ENCODE measurements at places on chromosomes 7 and 10.
A peak's percentile ranks its signal among the peaks of the same experiment; 100 is the strongest.

GRCh38 chr7:80053124-80053523 lies 81.5 kb upstream of the GNAI1 start:
- no peak for DNase-seq

DNA sequence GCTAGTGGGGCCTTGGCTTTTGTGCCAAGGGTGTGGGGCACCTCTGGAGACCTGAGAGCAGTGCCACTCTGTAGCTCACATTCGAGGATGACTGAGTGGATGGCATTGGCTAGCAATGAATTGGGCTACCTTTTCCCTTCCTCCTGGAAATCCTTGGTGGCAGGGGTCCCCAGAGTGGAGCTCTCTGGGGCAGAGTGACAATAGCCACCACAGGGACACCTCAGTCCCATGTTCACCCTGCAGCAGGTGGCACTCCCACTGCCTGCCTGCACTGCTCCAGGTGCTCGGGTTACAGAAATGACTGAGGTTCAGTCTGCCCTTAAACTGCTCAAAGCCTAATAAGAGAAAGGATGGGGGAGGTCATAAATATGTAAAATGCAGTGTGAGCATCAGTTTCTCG lies 17.8 kb downstream of the BTBD16 start:
- DNase-seq = no peak

DNA sequence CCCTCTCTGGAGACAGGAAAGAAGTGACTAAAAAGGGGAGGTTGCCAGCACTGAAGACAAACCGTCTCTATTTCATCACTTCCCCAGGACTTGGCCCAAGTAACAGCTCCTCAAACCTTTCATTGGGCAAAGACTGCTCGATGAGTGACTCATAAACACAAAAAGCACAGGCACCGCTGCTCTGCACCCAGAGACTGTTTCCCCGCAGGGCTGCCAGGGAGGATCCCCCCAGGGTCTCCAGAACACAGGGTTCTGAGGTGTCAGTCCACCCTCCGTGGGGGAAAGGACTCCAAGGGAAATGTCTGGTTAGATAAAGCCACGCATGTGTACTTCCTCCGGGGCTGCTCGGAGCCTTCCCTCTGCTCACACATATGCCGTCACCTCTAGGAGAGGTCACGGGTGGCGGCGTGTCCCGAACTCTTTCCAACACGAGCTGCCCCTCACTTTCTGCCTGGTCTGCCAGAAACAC lies 59.9 kb downstream of the INSIG1 start:
- DNase-seq = no peak

- no peak for DNase-seq
Observed at GRCh38 chr10:86868353-86868752, 89.1 kb downstream of the MMRN2 start.

DNA sequence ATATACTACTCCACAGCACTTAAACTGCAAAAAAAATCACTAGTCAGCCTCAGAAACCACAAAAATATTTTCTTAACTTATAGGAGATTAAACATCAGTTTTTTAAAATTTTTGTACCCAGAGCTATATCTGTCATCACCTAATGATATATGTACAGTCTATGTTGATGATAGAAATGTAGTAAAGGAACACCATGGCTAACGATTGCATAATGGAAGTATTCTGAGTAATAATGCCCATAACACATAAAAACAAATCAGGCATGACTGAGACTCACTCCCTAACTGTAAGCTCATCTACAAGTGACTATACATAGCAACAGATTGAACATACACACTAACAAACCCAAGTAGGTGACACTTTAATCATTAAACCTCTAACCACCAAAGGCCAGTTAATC lies 51.3 kb downstream of the TSPAN12 start:
- no peak for DNase-seq

DNA sequence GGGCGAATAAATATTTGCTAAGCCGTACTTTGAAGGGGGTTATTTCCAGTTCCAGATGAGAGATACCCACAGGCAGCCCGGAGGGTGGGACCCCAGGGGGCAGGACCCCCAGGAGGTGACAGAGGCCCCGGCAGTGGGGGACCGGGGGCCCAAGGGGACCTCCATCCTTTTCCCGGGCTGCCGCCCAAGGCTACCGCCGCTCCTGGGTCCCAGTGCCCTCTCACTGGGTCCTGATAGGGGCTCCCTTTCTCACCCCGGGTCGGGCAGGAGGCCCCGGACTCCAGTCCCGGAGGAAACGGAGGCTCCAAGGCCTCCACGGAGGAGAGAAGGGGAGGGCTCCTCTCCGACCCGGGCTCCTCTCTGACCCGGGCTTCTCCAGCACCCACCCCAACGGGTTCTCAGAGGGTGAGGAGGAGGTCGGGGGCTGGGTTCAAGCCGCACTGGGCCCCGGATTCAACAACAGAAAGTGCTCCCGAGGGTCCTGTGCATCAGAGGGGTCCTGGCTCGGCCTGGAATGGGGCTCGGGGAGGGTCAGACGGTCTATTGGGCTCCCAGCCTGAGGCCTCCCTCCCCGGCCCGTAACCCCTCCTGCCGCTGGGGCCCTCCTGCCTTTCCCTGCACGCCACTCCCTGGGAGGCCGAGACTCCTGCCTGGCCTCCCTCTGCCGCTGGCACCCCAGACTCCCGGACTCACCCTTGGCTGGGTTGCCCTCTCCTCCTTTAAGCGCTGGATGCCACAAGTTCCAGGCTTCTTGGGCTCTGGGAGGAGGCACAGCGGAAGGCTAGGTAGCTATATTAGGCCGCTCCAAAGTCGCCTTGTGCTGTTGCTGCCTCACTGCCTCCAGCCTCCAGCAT lies 62.5 kb downstream of the ZNF37A start:
- no peak for DNase-seq

DNA sequence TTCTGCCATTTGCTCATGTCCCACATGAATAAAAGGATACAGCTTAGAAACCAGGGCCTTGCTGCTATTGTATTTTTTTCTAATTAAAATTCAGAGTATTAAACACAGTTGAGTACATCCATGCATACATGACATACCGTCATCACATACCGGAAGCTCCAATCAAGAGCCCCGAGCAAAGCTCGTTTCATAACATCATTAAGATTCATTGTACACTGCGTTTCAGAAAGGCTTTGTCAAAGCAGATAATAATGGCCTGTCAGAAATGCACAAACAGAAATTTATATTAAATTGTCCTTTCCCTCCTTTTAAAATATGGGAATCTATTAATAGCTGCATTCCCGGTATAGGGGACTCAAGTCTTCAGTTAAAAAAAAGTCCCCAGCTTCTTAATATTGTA lies 103.4 kb downstream of the PRTFDC1 start:
- DNase-seq = no peak

DNA sequence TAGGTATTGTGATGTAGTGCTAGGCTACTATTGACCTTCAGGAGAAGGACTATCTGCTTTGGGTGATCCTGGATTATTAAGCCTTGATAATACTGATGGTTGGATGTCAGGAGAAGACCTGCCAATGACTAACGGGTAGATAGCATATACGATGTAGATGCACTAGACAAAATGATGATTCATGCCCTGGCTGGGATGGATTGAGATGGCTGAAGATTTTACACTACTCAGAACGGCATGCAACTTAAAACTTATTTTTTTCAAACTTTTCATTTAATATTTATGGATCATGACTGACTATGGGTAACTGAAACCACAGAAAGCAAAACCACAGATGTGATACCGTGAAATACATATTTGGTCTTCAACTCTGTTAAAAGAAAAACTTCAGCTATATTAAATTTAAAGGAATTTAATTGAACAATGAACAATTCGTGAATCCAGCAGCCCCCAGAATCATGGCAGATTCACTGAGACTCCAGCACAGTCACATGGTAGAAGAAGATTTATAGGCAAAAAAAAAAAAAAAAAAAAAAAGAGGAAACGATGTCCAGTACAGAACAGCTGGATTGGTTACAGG lies 124.6 kb upstream of the CDK13 start:
- DNase-seq = no peak

- no peak for DNase-seq
Observed at GRCh38 chr7:44046321-44047061, 2.0 kb downstream of the DBNL start.

- peak; percentile 69 for DNase-seq
Observed at GRCh38 chr7:155206318-155207020, 91.2 kb upstream of the INSIG1 start.

DNA sequence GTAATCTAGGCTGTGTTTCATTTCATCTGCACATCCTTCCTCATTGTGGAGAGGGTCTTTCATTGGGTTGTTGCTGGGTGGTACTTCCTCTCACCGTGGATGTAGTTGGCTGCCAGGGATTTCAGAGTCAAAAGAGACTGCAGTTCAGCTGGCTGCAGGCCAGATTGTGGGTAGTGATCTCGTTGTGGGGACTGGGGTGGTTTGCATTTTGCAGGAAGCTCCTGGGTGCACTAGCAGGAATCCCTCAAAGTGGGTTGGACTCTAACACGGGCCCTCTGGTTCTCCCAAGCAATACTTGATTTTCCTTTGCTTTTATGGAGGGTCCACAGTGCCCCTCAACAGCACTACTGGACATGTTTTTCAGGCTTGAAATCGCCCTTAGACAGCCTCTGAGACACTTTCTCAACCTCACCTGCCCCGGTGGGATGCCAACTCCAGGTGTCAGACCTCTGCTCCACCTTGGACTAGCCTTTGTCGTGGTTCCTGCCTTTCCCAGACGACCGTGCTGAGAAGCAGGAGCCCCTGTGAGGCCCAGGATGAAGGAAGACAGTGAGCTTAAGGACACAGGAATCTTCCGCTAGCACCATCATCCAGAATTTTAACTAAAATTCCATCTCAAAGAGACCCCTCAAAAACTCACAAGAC lies 23.9 kb upstream of the ZNF273 start:
- no peak for DNase-seq

DNA sequence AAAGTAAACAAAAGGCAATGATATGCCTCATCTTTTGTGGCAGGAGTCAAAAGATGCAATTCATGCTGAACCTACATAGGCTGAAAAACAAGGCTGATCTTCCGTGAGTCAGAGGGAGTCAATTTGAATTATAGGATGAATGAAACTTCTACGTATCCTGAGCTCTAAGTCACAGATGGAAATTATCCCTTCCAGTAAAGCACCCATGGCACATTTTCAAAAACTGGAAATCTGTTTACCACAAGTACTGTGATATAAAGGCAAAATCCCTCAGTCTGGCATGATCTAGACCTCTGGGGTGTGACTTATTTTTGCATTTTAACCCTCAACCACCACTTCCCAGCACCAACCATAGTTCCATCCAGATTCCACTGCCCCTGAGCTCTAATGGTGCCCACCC lies 69.6 kb downstream of the NRG3 start:
- no peak for DNase-seq

DNA sequence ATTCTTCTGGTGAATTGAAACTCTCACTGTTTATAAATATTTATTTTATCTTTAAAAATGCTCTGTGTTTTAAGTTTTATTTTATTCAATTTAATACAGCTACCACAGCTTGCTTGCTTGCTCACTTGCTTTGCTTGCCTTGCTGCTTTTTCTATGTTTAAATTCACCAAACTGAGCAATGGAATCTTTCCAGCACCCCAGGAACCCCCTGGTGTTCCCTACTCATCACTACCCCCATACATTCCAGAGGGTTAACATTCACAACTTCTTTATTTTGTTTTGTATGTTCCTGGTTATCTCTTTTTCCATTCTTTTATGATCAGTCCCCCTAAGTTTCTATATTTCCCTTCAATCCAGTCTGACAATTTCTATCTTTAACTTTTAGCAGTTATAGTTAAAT lies 166.5 kb upstream of the COL1A2 start:
- no peak for DNase-seq

GRCh38 chr10:74645692-74646091 lies 180.7 kb upstream of the KAT6B start:
- no peak for DNase-seq

DNA sequence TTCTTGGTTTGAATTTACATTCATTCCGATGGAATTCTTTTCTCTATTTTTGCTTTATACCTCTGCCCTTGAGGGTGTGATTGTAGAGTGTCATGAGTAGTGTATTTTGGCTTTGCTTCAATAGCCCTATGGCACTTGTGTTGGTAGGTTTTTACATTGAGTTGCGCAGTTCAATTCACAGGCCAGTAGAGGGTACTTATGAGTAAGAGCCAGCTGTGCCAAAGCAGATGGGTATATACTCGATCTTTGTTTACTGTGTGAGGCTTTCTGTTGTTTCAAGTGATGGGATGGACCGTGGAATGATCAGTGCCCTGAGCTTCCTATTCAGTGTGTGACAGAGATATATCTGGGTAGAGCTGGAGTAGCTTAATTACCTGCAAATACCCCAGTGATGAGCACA lies 4.3 kb upstream of the AKR1C3 start:
- no peak for DNase-seq

DNA sequence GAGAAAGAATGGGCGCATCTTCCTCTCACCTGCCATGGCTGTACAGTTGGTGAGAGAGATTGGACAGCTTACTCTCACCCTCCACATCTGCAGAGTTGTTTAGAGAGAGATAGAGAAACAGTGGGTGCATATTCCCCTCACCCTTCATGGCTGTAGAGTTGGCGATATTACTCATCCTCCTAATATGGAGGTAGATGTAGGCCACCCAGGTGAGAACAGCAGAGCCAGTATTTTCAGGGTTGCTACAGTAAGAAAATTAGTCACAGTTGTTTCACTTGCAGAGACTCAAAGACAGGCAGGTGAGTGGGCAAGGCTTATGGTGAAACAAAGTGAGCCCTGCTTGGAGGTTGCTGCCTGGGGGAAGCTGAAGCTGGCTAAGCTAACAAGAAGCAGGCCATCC lies 65.0 kb upstream of the PFKP start:
- no peak for DNase-seq

DNA sequence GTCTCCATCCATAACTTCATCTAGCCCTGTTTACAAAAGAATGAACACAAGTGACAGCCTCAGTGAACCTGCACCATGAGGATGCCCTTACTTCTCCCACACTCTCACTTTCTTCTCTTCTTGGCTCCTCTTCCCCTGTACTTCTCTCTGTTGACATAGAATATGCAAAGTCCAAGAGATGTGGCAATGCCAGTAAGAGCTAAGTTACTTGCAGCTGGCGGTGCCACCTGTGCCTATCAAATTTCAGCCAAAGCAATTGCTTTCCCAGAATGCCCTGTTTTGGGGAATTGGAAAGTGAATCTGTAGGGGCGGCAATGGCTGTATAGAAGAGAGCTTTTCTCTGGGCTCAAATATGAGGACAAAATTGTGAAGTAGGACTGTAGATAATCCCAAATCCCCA lies 557.8 kb downstream of the AUTS2 start:
- no peak for DNase-seq

DNA sequence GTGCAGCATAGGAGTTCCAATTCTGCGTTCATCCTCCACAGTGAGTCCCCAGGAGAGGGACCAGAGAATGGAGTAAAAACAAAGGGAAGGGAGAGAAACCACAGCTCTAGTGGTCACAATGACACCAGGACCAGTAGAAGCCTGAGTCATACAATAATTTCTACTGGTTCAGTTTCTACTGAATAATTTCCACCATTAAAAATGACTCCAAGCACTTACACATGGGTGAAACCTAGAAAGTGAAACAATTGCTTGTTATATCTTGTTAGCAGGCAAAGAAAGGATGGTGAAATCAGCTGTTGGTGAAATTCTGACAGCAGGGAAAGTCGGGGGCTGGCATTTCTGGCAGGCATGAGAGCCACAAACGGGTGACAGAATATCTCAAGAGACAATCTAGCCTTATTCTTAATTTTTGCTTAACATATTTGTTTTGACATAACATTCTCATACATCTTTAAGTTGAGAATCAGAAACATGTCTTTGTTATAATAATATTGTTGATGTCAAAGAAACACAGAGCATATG lies 1065.8 kb upstream of the C7orf33 start:
- no peak for DNase-seq

- DNase-seq = no peak
Observed at GRCh38 chr10:124550293-124551034, 88.8 kb downstream of the LHPP start.

GRCh38 chr10:44865289-44865671 lies 45.9 kb upstream of the TMEM72 start:
- no peak for DNase-seq

- DNase-seq = no peak
Observed at GRCh38 chr7:98826387-98826786, 43.4 kb downstream of the TMEM130 start.
